Stromal cell of bone marrow (primary cell): ENCODE measurements at places on chromosomes 11 and 22.

GRCh38 chr22:34814260-34815025, 251.5 kb upstream of the ISX start:
- DNase-seq: no peak

DNA sequence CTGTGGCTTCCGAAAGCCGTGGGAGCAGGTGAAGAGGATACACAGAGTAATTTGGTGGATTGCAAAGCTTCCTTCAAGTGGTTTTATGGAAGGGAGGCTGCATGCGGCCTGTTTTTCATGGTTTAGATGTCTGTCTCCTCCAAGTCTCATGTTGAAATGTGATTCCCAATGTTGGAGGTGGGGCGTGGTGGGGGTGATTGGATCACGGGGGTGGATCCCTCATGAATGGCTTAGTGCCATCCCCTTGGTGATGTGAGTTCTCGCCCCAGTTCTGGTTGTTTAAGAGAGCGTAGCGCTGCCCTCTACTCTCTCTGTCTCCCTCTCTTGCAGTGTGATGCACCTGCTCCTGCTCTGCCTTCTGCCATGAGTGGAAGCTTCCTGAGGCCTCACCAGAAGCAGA, 247.8 kb upstream of the B3GAT1 start:
- no peak for DNase-seq

GRCh38 chr11:45362636-45363035, 76.5 kb upstream of the SYT13 start:
- no peak for DNase-seq

- no peak for DNase-seq
Measured at GRCh38 chr11:118252688-118253087, 523 bp upstream of the MPZL3 start.

GRCh38 chr11:66225066-66225465, 43.4 kb upstream of the RAB1B start:
- no peak for DNase-seq

DNA sequence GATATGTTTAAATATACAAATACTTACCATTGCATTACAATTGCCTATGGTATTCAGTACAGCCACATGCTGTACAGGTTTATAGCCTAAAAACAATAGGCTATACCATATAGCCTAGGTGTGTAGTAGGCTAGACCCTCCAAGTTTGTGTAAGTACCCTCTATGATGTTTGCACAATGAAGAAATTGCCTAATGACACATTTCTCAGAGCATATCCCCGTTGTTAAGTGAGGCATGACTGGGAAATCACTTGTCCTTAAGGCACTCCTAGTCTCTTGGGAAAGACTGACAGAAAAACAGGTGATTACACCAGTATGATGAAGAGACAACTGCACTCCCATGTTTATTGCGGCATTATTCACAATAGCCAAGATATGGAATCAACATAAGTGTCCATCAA, 187.2 kb downstream of the SPON1 start:
- no peak for DNase-seq

- peak; percentile 99 for DNase-seq
Measured at GRCh38 chr11:123238297-123238696, 43.2 kb upstream of the CLMP start.

GRCh38 chr11:19110295-19110694, 6.7 kb upstream of the ZDHHC13 start:
- DNase-seq: no peak

DNA sequence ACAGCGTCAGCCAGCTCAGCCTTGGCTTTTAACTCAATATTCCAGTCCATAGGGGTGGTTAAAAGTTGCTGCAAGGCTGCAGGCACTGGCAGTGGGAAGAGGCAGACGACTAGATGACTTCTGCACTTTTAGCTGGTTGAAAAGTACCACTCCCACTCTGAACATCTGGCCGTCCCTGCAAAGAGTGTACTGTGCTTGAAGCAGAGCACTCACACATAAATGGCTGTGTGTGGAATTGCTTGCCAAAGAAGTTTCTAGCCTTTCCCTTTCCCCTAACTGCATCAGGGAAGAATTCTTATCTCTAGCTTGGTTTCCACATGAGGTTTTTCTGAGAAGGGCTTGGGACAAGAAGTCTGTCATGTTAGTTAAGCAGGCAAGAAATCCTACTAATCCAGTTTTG, 5.1 kb upstream of the PHLDB1 start:
- DNase-seq: no peak

DNA sequence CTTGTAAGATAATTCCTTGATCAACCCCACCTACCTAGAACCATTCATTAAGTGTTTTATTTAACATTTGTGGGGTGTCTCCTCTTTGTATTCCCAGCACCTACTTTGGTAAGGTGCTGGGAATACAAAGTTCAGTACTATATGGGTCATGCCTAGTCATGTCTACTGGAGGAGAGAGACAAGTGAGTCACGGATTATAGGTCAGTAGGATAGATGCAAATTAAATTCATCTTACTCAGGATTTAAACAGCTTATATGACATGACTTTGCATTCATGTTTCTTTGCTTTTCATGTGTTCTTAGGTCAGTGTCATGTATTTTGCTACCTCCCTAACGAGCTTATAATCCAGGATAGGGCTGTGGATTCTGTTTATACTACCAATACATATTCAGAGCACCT, 3.4 kb upstream of the FADS1 start:
- no peak for DNase-seq

DNA sequence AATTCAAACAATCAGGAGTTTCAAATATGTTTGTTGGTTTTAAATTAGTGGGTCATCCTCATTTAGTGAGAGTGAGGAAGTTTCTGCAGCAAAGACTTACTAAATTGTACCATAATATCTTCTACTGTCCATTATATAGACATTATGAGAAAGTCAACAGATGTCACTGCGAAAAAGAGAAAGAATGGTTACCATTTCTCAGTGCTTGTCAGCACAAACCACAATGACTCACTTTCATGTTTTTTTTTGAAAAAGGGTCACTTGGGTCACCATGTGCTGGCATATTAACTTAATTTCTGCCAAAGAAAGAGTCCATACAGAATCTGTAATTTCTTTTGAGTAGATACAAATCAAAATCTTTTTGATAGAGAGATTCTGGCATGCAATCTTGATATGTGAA, 924.6 kb upstream of the FAT3 start:
- DNase-seq: peak; percentile 24

DNA sequence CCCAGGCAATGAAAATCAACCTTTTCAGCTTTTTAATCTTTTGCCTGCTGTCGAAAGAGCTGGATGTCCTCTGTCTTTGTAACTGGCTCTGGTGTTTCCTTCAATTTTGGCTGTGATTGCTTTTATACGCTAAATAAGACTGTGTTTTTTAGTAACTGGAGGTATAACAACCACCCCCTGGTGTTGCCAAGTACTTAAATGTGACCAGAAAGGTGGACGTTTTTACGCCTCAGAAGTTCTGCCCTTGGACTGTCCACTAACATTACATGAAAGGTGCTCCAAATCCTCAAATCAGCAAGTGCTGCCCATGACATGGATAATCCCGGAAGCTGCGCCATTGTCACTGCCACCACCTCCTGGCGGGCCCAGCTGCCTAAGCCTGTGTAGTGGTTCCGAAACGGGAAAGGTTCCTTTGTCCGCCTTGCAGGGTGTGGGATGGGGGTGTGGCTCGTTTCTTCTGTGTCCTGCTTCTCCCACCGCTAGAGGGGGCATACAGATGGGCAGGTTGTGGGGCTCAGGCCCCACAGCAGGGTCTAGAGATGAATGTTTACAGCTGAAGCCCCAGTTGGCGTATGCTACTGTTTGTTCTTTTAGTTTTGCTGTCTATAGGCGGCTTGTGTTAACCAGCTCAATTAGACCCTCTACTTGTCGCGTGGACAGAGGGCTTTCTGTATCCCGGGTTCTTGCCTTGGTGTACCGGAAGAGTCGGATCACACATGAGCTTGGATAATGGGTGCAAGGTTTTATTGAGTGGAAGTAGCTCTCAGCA, 82.2 kb upstream of the SEPTIN5 start:
- DNase-seq: peak; percentile 5

DNA sequence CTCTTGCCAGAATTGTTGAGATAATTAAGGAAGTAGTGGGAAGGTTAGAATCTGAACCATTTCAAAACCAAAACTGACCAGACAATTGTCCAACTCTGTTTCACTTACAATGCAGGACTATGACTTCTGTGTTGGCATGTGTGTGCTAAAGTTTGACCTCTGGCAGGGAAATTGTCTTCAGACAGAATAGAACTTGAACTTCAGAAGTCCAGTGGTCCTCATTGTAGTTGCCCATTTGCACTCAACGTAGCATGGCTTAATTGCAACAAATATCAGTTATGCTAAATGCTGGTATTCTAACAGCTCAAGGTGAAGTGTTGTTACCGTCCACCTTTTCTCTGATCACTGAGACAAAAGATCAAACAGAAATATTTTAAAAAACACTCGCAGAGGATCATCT, 47.2 kb downstream of the BLID start:
- DNase-seq: no peak

DNA sequence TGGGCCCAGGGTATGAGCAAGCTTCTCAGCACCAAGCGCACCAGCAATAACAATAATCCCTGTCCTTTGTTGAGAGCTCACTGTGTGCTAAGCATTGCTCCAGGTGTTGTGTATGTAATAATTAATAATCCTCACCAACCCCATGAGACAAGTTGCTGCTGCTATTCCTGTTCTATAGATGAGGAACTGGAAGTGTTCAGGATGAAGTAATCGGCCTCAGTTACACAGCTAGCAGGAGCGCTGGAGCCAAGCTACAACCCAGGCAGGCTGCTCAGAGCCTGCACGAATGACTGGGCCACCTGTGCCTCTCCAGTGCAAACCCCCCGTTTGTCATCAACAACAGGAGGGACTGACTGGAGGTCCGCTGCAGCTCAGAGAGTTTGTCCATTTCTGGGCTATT, 35.2 kb upstream of the CECR2 start:
- no peak for DNase-seq

- no peak for DNase-seq
Measured at GRCh38 chr11:63951779-63952536, 13.2 kb downstream of the NAA40 start.

- no peak for DNase-seq
Measured at GRCh38 chr11:122269824-122270223, 153.8 kb upstream of the BLID start.

DNA sequence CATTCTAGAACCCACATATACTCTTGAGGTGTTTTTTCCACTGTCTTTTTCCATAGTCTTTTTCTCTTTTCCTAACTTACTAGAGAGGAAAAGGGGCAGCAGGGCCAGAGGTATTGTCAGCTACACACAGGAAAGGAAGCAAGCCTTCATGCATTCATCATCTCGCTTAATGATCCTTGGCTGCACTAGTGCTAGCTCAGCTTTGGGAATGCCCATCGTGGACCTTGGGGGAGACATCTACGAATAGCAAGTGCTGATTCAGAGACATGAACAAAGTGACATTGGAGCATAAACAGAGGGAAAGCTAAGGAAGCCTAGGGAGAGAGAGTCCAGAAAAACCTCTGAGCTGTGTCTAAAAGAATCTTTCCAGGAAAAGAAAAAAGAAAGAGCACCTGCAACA, 466.3 kb upstream of the ARHGAP42 start:
- DNase-seq: no peak

DNA sequence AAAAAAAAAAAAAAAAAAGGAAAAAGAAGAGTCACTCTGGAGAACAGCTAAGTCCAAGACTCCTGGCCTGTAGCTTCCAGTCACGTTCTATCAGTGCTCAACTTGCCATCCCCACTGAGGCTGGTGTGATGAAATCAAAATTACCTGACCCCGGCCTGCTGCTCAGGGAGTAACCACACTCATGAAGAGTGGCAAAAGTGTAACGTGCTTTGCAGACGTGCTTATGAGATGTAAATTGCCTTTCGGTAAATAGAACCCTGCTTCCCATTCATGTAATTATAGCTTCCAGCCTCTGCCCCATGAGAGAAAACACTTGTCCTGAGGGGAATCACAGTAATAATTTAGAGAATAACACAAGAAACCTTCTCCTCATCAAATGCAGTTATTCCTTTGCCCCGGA, 28.2 kb upstream of the CHKA start:
- no peak for DNase-seq

DNA sequence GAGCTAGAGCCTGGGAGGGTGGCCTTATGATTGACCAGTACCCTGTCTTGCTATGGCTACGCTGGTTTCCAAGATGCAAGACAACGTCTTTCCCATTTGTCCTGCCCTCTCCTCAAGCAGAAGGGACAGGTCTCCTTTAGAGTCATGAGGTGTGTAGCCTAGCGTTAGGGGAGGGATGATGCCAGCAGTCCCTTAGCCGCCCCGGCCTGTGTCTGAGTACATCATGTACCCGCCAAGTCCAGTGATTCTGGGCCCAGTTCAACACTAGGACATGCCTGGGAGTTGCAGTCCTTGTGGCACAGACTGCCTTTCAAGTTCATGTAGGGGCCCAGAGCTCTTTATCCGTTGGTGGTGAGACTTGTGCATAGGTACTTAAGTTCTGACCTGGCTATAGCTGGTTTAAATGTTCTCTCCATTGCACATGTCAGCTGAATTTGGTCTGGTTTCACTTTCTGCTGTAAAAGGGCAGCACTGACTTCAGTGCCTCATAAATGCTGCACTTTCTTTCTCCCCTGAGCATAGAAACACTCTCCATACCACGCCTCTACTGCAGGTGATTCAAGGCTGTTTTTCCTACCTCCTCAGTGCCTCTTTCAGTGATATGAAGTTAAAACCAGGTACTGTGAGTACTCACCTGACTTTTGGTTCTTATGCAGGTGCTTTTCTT, 151.1 kb downstream of the METTL15 start:
- DNase-seq: no peak

GRCh38 chr11:126636911-126637794, 281.7 kb downstream of the ST3GAL4 start:
- DNase-seq: peak; percentile 59

DNA sequence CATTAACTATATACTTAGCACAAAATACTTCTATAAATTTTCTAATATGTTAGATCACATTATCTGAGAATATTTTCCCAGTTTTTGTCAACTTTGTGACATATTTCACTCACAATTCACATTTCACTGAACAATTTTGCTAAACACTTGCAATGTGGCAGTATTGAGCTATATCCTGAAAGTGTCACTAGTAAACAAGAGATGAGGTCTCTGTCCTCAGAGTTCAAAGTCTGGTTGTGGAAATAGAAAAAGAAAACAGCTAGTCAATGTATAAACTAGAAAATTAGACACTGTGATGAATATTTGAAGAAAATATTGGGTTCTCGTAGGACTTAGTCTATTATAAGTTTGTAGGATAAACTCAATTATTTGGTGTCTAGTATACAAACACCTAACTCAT, 87.4 kb upstream of the CHORDC1 start:
- DNase-seq: no peak

DNA sequence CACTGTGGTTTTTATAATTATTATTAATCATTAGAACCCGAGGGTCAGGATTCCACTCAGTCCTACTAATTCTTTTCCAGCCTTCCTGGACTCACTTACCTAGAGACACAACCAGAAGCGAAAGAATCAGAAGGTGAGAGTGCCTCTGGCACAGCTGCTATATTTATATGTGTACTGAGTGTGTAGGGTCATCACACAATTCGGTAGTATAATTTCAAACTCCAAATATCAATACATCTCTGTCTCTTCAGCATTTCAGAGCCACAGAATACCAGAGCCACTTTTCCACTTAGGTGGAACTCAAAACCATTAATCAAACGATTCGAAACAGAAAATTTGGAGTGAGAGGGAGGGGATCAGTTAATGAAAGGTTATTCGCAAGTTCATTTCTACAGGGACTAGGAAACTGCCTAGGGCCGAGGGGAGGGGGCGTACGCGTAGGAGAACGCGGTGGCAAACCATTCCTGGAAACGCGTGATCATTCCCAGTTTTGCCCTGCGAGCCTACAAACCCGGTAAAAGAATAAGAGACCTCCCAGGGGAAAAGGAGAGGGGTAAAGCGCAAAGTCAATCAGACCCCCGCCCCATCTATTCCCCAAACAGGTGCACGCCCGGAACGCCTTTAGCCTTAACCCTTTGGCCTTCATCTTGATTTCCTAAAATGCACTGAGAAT, 5.4 kb downstream of the BSX start:
- no peak for DNase-seq
